HT1080 (cell line): ENCODE measurements at places on chromosomes 6 and 20. TPM values are rescaled to one million over a fixed set of nuclear protein-coding genes. Genes with fewer than 3 reads are reported as not detected.

Gene SYCP2
- total RNA-seq: 0.35 and 0.47 TPM in 2 replicates

DNA sequence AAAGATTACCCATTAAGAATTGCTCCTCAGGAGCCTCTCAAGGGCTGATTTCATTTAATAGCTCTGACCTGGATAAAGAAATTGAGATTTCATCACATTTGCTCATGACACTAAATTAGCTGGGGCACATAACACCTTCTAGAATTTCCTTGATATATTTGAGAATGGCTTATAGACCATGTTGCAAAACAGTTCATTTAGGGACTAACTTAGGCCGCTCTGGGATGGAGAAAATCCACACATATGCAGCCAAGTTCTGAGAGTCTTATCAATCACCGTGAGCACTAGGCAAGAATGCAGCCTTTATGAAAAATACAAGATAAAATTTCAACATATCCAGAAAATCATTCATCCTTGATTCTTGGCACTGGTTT, 91.0 kb upstream of the MCHR2 start:
- DNase-seq: no peak

Gene CALHM5
- 1.0 and 1.3 TPM in 2 replicates for total RNA-seq

- DNase-seq: no peak
Measured at GRCh38 chr20:6173481-6173880, 50.7 kb upstream of the FERMT1 start.

Gene SCUBE3
- total RNA-seq: 0.84 and 1.0 TPM in 2 replicates

DNA sequence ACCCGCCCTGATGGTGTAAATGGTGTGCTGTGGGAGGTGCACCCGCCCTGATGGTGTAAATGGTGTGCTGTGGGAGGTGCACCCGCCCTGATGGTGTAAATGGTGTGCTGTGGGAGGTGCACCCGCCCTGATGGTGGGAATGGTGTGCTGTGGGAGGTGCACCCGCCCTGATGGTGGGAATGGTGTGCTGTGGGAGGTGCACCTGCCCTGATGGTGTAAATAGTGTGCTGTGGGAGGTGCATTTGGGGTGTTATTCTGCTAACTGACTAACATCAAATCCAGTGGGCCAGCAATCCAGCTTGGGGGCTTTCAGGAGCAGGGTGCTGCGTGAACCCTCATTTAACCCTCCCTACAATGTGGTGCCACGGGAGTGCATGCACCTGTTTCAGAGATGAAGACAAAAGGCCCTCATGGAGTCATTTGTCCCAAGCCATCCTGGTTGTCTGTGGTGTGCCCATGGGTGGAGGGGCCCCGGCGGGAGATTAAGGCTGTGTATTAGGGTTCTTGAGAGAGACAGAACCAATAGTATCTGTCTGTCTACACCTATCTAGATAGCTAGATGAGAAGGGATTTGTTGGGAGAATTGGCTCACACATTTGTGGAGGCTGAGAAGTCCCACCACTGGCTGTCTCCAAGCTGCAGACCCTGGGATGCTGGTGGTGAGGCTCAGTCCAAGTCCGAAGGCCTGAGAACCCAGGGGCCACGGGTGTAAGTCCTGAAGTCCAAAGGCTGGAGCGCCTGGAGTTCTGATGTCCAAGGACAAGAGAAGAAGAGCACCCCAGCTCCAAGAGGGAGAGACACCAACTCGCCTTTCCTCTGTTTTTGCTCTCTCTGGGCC, 39.2 kb downstream of the TMEM242 start:
- DNase-seq: no peak

Gene MOCS1
- 16.9 and 22.7 TPM in 2 replicates for total RNA-seq

Gene ARG1
- not detected in 2 replicates for total RNA-seq

GRCh38 chr6:93293872-93294271, 125.5 kb downstream of the EPHA7 start:
- no peak for DNase-seq

Gene COX4I2
- total RNA-seq: not detected in 2 replicates

GRCh38 chr6:44682987-44683779, 295.7 kb downstream of the CDC5L start:
- no peak for DNase-seq

- peak; percentile 38 for DNase-seq
Measured at GRCh38 chr6:169847901-169848311, 96.5 kb downstream of the ERMARD start.

- peak; percentile 35 for DNase-seq
Measured at GRCh38 chr6:146312608-146313007, 231.0 kb upstream of the RAB32 start.

DNA sequence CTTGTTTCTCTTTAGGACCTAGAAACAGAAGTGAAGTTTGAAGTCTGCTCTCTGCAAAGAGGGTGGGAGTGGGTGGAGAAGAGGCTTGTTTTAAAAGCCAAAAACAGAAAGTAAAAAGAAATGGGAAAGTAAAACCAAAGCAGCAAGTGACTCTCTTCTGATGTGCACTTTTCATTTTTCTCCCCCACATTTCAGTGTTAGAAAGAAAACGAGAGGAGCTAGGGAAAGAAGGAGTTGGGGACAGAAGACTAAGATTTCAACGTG, 1.3 kb downstream of the C6orf141 start:
- DNase-seq: no peak

Gene RAB32
- total RNA-seq: 33.2 and 40.6 TPM in 2 replicates

DNA sequence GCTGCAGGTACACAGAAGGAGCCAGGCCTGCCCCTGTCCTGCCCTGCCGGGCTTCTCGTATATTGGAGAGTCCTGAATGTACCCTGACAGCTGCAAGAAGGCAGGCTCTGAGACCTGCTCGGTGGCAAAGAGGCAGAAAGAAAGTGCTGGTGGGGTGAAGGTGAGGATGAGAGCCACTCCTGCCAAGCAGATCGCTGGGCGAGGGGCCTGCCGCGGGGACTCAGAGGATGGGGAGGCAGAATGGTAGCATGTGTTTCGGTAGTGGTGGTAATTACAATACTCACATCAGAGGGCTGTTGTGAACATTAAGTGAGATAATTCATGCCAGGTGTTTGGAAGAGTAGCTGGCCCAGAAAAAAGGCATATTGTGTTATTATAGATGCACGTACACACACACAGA, 56.6 kb upstream of the SLC22A23 start:
- DNase-seq: no peak

- no peak for DNase-seq
Measured at GRCh38 chr20:16498526-16499253, 74.6 kb downstream of the KIF16B start.

DNA sequence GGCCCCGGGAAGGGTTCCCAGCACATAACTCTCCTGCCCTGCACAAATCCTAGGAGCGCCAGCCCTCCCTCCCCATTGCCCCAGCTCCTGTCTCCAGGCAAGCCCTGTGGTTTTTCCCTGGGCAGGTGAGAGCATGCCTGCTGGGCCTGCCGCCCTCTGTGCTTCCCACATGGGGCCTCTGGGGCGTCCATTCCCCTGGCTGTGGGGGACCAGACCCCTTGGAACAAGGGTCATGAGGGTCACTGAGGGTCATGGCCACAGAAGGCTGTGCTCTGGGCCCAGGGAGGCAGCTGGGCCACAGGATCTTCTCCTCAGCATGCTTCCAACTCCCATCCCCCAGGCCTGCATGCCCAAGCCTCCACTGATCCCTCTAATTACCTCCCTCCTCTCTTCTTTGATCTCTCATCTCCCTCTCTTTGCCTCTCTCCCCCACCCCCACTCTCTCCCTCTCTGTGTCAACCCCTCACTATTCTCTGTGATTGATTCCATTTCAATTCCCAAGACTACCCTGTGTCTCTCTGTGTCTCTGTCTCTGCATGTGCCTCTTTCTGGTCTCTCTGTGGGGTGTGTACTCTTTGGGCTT, 6.1 kb downstream of the MDFI start:
- no peak for DNase-seq

- no peak for DNase-seq
Measured at GRCh38 chr6:95578106-95578410, 723 bp downstream of the MANEA start.

GRCh38 chr6:98985391-98985790, 37.6 kb upstream of the FBXL4 start:
- DNase-seq: no peak

DNA sequence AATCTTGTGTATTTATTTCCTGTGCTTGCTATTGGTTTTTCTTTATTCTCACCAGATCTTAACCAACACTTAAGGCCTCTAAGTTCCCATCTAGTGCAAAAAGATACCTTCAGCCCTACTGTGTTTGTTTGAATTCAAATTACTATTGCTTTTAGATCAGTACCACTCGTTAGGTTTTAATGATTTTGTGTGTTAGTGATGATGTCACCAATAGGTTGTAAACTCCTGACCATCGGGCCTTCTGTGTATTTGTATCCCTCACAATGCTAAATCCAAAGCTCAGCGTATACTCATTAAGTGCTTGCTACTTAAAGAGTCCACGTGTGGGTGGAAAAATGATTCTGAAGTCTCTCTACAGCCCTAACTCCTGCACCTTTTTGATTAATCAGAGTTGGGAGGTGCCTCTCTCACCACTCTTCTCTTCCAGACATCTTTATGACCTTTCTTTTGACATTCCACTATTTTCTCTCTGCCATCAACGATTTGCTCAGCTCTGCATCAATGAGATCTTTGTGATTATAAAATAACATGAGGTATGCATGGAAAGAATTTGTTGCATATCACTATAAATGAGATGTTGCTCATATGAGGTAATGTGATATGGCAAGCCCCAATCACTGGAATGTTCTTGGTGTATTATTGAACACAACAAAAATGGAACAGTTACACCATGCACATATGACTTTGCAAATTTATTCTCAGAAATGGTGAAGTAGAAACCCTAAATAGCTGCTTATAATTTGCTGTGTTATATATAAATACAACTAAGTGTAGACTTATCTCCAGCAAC, 55.1 kb upstream of the LAMA2 start:
- DNase-seq: no peak

DNA sequence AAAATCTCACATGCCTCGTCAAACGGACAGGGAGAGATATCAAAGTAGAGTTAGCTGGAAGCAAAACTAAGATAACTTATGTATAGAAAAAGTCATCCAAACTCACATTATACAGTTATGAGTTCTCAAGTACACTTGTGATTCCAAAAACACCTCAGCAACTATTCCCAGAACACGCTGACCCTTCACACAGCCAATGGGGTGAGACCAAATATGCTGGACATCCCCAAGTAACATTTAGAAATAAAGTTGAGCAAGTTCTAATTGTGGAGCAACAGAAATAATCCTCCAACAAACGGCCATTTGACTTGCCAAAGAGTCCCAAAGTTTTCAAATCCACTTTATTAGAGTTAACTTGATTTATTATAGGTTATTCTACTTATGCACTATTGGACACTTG, 52.4 kb downstream of the LY86 start:
- no peak for DNase-seq

DNA sequence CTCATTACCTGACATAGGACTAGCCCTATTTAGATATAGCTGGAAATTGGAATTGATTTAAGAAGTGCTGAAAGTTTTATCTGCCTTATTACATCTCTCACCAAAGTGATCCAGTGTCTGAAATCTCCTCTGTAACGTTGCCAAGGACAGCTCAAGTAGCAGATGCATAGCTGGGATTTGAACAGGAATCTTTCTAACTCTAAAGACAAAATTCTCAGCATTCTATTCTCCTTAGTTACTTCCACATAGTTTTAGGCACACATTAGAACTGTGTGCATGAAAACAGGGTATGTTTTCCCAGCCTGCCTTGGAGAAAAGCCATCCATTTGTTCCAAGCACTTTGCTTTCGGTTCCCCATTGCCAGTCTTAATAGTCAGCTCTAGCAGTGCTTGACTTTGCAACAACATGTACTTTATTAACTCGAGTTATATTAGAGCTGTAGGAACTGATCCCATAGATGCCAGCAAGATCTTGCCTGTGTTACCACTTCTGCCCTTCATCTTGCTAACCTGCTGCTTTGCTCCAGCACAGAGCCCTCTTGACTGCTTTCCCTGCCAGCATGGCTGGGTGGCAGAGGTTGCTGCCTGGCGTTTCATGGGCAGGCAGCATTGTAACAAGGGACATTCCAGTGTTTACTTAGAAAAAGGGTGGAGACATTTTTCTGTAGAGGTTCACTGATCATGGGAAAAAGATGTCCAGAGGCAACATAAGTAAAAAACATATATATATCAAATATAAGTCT, 56.1 kb upstream of the STMND1 start:
- DNase-seq: no peak

DNA sequence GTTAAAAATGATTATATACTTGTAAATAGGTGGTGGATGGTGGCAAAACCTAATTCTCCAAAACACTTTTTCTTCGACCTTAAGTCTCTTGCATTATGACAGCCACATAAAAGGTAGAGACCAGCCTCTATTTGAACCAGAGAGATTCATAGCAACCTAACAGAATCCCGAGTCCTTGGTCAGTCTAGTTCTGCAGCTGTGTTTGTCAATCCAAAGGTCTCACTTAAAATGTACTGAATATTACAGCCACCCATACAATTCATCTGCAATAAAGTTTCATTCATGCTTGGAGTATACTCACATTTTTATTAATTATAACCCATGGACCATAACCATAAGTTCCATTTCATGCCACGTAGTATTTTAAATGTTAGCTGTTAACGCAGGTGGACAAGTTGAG, 87.2 kb downstream of the EPM2A start:
- DNase-seq: no peak

DNA sequence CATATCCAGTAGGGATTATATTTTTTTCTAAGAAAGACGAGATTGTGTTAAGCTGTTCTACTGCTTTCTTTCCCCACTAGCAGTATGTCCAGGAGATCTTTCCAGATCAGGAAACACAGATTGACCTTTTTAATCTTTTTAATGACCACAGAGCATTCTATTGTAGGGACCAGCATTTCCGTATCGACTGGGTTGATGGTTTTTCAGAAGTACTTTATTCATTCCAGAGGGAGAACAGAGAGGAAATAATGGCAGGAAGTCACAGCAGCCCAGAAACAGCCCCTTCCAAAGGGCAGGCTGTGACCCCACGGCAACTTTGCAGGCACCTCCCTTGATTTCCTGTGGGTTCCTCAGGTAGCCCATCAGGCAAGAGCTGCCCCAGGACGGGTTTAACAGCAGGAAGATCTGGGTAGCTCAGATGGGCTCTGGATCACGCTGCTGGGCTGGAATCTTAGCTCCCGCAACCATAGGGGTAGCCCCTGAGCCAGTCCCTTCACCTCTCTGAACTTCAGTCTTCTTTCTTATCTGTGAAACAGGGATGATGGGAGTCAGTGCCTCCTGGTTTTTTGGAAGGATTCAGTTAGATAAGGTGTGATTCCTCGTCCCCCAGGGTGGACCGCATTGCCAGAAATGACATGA, 23.8 kb upstream of the CHMP4B start:
- no peak for DNase-seq

DNA sequence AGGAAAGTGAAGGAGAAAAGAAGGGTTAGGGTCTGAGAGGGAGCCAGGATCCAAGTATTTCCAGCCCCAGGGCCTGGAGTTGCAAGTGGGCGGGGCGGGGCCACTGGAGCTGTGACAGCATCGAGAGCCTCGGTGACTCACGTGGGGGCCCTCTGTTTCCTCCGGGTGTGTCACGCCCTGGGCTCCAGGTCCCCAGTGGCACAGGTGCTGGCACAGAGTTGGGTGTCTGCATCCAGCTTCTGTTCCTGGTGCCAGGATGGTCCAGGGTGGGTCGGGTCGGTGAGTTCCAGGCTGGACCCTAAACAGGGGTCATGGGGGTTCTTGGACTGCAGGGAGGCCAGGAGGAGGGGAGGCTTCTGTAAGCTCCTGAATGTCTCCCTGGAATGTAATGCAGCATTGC, 16.7 kb downstream of the RAET1L start:
- DNase-seq: peak; percentile 38

- DNase-seq: no peak
Measured at GRCh38 chr20:61918548-61918947, 147.1 kb downstream of the TAF4 start.
